Uterus (tissue), 4 donors: ENCODE measurements at places on chromosomes 4 and X. TPM values are rescaled to one million over a fixed set of nuclear protein-coding genes. Genes with fewer than 3 reads are reported as not detected.

Gene EPHA5
- not detected for total RNA-seq

Gene AKAP4
- total RNA-seq: not detected

Gene FABP2
- total RNA-seq: not detected

Gene KIAA0232
- total RNA-seq: 78.8 TPM

Gene ADGRG2
- total RNA-seq: 2.9 TPM

Gene MAB21L2
- total RNA-seq: not detected

Gene TCEANC
- total RNA-seq: 7.2 TPM

Gene GABRA4
- total RNA-seq: not detected

Gene PLS3
- 129 TPM for total RNA-seq

DNA sequence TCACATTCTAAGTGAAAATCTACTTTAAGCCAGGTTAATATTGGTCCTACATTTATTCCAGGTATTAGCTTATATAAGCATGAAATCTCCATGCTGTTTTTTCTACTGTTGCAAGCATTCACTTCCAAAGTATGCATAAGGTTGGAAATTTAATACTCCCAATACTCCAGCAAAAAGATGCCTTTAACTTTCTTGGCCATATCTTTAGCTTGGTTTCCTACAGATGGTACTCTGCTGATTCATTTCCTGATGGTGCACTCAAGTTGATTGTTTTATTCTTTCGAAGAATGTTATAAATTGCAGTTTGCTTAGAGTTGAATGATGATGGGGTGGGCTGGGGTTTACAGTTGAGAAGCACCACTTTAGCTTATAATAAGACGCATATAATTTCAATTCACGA, 330.2 kb downstream of the PTTG2 start:
- H3K36me3 ChIP-seq: no peaks in the 10 kb centered on the region
- no peaks in the 10 kb centered on the region for H3K27me3 ChIP-seq
- no peak overlapping the region for H3K4me3 ChIP-seq

DNA sequence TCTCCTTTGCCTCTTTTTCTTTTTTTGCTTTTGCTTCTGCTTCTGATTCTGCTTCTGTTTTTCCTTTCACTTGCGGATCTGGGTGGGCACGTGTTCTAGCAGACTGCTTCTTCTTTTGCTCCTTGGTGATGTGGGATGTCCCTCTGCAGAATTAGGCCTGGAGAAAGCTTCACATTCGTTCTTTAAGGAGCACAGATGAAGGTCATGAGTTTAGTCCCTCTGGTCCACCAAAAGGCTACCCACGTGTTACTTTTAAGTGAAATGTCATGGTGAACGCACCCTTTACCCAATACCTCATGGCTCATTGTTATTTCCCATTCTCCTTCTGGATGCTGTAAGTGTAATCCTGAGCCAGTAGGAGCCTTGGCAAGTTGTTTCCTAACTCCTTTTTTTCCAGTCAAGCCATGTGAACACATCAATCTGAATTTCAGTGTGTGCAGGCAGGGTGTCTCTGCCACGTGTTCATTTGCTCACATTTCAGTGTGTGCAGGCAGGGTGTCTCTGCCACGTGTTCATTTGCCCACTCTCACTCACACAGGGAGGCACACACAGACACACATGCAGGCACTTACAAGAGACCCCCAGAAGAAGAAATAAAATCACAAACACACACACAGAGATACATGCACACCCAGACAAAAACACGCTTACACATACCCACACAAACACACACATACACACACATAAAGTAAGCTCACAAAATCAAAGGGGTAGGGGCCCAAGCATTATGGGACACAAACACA, 36.9 kb downstream of the NBDY start:
- H3K4me1 ChIP-seq: no peaks in the 10 kb centered on the region
- H3K27me3 ChIP-seq: no peaks in the 10 kb centered on the region
- H3K27ac ChIP-seq: peak overlapping the region; percentile 85
- H3K36me3 ChIP-seq: no peaks in the 10 kb centered on the region
- no peak for DNase-seq
- no peak overlapping the region for H3K4me3 ChIP-seq

GRCh38 chr4:108601532-108601931, 18.8 kb upstream of the RPL34 start:
- no peaks in the 10 kb centered on the region for H3K4me1 ChIP-seq
- no peak overlapping the region for H3K27ac ChIP-seq
- H3K4me3 ChIP-seq: no peak overlapping the region
- DNase-seq: no peak

DNA sequence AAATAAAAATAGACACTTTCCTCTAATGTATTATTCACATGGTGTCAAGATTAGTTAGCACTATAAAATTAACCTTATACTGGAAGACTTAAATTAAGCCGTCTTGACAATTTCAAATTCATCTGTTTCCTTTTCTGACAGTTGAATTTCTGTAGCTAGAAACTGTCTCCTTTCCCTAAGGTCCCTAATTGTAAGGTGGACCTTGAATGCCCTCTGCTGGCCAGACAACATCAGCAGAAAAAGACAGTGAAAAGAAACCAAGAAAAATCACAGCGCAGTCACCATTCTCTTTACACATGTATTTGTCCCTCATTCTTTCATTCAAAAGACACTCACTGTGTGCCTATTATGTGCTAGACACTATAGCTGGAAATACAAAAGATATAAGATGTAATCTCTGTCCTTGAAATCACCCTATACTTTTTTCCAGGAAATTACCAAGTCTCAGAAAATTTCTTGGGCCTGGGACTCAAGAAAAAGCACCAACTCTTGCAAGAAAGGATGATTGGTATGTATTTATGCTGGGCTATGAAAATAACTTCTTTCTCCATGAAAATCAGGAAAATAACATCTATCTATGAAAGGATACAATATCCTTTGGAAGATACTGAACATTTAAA, 32.7 kb upstream of the AMBN start:
- no peak overlapping the region for H3K4me3 ChIP-seq
- H3K4me1 ChIP-seq: no peaks in the 10 kb centered on the region
- no peaks in the 10 kb centered on the region for H3K27me3 ChIP-seq
- H3K36me3 ChIP-seq: no peaks in the 10 kb centered on the region

DNA sequence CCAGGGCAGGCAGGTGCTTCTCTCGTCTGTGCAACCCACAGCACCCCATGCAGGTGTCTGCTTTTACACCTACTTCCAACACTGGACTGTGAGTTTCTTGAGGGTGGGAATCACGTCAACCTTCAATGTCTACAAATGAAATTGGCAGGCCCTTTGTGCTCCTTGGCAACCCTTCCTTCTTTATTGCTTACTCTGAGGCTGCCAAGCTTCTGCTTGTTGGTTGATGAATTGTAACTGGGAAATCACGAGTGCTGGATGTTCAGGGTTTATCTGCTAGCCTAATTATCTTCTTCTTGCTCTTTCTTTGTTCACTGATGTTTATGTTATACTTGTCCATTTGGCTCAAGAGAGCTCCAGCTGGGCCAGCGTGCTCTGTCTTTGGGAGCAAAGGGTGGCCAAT, 2.5 kb upstream of the DGAT2L6 start:
- DNase-seq: no peak
- no peak overlapping the region for H3K27ac ChIP-seq
- no peaks in the 10 kb centered on the region for H3K4me1 ChIP-seq
- no peaks in the 10 kb centered on the region for H3K27me3 ChIP-seq
- no peak overlapping the region for H3K4me3 ChIP-seq
- no peaks in the 10 kb centered on the region for H3K36me3 ChIP-seq

- H3K27ac ChIP-seq: no peak overlapping the region
- no peak overlapping the region for H3K4me3 ChIP-seq
- no peaks in the 10 kb centered on the region for H3K4me1 ChIP-seq
Observed at GRCh38 chr4:7402526-7402925, 32.2 kb downstream of the PSAPL1 start.

GRCh38 chrX:19585332-19586082, 70.2 kb upstream of the MAP3K15 start:
- H3K27me3 ChIP-seq: no peaks in the 10 kb centered on the region
- H3K4me1 ChIP-seq: no peaks in the 10 kb centered on the region
- H3K36me3 ChIP-seq: no peaks in the 10 kb centered on the region
- H3K27ac ChIP-seq: no peak overlapping the region
- H3K4me3 ChIP-seq: no peak overlapping the region

DNA sequence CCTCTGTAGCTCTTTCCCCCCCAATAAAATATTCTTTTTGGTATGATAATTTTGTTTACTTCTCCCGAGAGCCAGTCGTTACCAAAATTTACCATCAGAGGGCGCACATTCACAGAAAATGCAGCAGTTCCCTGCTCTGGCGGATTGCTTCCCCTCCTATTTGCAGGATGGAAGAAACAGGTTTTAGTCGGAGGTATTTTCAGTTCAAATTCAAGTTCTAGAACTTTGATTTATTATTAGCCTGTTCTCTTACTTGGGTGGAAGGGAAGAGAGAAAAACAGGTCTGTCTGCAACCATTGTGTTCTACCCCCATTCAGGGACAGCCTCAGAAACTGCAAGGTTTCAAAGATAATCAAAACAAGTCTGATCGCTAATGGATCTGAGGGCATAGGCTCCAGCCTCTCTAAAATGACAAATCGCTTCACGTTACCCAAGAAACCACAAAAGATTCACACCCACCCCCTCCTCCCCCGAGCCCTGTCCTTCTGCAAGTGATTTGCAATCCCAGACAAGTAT, 263.8 kb upstream of the RPS6KA3 start:
- H3K4me1 ChIP-seq: no peaks in the 10 kb centered on the region
- DNase-seq: peak; percentile 51
- H3K4me3 ChIP-seq: no peak overlapping the region
- H3K36me3 ChIP-seq: no peaks in the 10 kb centered on the region
- H3K27me3 ChIP-seq: peaks cover 11% of the 10 kb centered on the region

- H3K4me3 ChIP-seq: no peak overlapping the region
- H3K27me3 ChIP-seq: no peaks in the 10 kb centered on the region
- DNase-seq: no peak
- no peak overlapping the region for H3K27ac ChIP-seq
Observed at GRCh38 chrX:18146009-18146408, 74.7 kb downstream of the BEND2 start.

- H3K27me3 ChIP-seq: no peaks in the 10 kb centered on the region
- H3K4me3 ChIP-seq: no peak overlapping the region
- H3K36me3 ChIP-seq: no peaks in the 10 kb centered on the region
- no peaks in the 10 kb centered on the region for H3K4me1 ChIP-seq
- H3K27ac ChIP-seq: no peak overlapping the region
Observed at GRCh38 chr4:174273930-174274329, 9.5 kb downstream of the FBXO8 start.

DNA sequence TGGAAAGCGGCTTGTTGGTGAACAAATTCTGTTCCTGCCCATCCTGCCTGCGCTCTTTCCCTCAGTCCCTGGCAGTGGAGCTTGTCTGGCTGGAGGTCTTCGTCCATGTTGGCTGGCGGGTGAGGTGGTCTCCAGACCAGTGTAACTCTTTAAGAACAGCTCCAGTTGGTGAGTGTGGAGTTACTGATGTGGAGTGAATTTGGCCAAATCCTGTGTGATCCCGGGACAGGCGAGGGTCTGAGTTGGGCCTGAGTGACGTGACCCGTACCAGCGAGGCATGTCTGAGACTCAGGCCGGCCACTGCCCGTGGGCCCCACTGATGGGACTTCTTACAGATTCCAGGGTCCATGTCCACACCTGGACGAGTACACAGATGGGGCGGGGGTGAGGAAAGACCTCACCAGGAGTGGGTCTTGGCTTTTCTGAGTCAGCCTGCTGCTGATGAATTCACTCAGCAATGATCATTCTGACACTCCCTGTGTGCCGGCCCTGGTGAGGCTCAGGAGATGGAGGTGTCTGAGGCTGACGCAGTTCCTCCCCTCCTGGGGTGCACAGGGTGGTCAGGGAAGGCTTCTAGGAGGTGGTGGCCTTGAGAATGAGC, 45.5 kb downstream of the PSAPL1 start:
- no peak overlapping the region for H3K27ac ChIP-seq
- H3K4me3 ChIP-seq: no peak overlapping the region
- no peaks in the 10 kb centered on the region for H3K36me3 ChIP-seq
- H3K4me1 ChIP-seq: no peaks in the 10 kb centered on the region
- peak; percentile 7 for DNase-seq
- no peaks in the 10 kb centered on the region for H3K27me3 ChIP-seq

- H3K36me3 ChIP-seq: no peaks in the 10 kb centered on the region
- H3K4me3 ChIP-seq: no peak overlapping the region
- H3K27me3 ChIP-seq: no peaks in the 10 kb centered on the region
- no peaks in the 10 kb centered on the region for H3K4me1 ChIP-seq
- no peak overlapping the region for H3K27ac ChIP-seq
Observed at GRCh38 chrX:72117636-72118210, 14.0 kb downstream of the RTL5 start.

DNA sequence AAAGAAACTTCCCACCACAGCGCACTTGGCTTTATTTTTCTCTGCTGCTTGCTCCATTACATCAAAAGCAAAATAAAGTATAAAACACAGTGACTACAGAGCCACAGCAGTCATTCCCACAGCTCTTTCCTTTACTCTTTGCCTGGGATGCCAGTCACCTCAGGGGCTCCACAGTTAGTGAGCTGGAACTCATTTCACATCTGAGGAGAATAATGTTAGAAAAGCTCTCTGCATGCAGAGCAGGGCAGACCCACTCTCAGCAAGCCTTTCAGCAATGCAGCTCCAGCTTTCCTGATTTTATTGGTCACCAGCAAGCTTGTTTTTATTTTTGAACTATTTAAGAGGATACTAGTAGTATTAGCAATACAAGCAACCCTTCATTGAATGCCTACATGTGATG, 13.8 kb downstream of the GRXCR1 start:
- H3K27ac ChIP-seq: no peak overlapping the region
- H3K27me3 ChIP-seq: no peaks in the 10 kb centered on the region
- DNase-seq: no peak
- H3K36me3 ChIP-seq: no peaks in the 10 kb centered on the region
- no peaks in the 10 kb centered on the region for H3K4me1 ChIP-seq
- H3K4me3 ChIP-seq: no peak overlapping the region

- DNase-seq: peak; percentile 23
- H3K4me1 ChIP-seq: no peaks in the 10 kb centered on the region
- peak overlapping the region; percentile 54 for H3K27ac ChIP-seq
- no peaks in the 10 kb centered on the region for H3K36me3 ChIP-seq
Observed at GRCh38 chrX:50812995-50813842, 775 bp downstream of the SHROOM4 start.

DNA sequence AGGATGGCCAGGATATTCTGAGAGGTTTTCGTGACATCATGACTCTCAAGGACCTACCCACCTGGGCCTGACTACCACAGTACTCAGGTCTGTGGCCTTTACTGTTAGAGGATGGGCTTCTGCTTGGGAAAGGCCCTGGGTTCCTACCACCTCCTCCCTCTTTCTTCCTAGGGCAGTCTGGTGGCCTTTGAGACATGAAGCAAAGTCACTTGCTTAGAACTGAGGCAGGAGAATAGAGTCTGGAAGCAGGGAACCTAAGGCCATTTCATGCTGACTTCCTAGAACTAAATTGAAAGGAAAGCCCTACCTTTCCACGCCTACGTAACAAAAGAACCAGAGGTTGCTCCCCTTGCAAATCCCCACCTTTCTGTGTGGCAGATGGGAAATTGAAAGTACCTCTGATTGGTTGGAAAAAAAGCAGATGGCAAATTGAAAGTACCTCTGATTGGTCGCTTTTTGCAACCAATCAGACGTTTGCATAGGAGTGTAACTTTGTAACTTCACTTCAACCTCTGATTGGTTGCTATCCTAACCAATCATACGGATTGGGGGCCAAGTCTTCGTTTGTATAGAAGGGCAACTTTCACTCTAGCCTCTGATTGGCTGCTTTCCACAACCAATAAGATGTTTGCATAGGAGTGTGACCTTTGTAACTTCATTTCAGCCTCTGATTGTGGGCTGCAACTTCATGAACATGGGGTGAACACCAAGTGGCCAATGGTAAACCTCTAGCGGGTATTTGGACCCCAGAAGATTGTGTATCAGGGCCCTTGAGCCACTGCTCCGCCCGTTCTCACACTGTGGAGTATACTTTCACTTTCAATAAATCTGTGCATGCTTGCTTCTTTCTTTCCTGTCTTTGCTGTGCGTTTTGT, 9.9 kb upstream of the AKAP14 start:
- no peaks in the 10 kb centered on the region for H3K4me1 ChIP-seq
- no peak overlapping the region for H3K4me3 ChIP-seq
- DNase-seq: no peak
